Pancreas (tissue), 10 donors: ENCODE measurements at places on chromosomes 7 and 10. TPM values are rescaled to one million over a fixed set of nuclear protein-coding genes. Genes with fewer than 3 reads are reported as not detected.
A peak's percentile ranks its signal among the peaks of the same experiment; 100 is the strongest.

DNA sequence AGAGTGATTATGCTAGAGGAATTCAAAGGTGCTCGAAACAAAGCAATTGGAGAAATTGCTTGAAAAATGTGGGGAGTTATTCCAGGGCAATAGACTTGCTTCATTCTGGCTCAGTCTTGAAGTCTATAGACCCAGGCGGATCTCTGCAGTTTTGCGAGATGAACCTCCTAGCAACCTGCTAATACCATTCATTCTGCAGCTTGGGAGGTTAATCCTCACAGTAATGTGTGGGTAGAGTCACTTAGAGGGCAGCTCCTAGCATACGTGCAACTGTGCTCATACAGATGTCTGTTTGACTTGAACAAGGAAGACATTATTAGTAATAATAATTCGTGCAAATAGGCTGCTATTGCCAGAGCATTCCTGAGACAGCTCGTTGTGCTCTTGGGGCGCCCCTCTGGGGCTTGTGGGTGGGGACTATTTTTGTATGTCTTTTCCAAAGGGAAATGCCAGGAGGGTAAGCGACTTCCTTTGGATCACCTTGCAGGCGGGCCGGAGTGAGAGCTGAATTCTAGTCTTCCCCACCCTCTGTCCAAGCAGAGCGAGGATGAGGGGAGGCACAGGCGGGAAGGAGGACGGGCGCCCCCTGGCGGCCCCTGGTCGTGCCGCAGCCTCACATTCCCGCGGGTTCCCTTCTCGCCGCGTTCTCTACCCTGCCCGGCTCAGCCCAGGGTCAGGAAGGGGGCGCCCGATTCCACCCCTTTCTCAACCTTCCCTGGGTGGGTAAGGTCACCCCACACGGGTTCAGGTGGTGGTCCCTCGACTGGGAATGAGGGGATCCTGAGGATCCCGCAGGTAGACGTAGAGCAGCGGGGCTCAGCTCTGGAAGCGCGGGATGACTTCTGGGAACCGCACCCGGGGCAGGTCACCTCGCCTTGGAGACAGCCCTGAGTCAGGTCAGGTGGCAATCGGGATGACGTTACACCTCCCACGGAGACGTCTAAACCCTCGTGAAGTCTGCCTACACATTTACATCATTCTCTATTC, 241.5 kb downstream of the PHTF2 start:
- DNase-seq, result no peak

DNA sequence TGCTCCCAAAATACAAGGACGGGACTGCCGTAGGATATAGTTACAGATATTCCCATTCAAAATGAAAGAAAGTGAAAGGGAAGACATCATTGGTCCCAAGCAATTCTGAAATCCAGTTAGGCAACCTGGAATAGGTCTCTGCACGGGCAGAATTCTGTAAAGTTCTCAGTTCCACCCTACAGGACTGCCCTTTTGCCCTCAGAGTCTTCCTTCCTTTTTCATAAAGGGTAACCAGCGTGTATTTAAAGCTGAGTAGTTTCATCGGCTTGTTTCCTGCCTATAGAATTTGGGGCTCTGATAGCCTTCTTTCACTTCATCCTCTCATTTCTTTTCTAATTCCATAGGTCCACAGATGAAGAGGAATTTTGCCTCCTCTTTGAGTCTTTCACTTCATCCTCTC, 20.0 kb downstream of the COPG2 start:
- DNase-seq, result no peak

DNA sequence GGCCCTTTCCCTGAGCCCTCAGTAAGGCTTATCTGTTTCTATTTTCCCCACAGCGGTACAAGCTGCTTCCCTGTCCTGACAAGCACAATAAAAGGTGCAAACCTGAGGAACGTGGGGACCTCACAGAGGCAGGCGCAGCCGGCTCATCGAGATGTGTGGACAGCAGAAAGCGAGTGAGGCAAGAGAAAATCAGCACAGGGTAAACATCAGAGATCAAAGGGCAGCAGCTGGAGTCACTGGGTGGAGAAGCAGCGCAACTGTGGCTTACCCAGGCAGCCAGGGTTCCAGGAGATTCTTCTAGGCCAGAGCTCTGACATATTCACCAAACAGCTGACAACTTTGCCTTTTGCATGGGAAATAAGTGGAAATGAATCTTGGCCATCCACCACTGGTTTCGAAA, 212.6 kb downstream of the WDR11 start:
- DNase-seq, result no peak

- no peak for DNase-seq
These were observed 184.1 kb downstream of the NOC3L start for GRCh38 chr10:94178475-94179253.

GRCh38 chr7:5508698-5509097, 85.1 kb upstream of the TNRC18 start:
- no peak for DNase-seq

- DNase-seq, result no peak
These were observed 365.3 kb upstream of the IGFBP3 start for GRCh38 chr7:46286356-46286755.

DNA sequence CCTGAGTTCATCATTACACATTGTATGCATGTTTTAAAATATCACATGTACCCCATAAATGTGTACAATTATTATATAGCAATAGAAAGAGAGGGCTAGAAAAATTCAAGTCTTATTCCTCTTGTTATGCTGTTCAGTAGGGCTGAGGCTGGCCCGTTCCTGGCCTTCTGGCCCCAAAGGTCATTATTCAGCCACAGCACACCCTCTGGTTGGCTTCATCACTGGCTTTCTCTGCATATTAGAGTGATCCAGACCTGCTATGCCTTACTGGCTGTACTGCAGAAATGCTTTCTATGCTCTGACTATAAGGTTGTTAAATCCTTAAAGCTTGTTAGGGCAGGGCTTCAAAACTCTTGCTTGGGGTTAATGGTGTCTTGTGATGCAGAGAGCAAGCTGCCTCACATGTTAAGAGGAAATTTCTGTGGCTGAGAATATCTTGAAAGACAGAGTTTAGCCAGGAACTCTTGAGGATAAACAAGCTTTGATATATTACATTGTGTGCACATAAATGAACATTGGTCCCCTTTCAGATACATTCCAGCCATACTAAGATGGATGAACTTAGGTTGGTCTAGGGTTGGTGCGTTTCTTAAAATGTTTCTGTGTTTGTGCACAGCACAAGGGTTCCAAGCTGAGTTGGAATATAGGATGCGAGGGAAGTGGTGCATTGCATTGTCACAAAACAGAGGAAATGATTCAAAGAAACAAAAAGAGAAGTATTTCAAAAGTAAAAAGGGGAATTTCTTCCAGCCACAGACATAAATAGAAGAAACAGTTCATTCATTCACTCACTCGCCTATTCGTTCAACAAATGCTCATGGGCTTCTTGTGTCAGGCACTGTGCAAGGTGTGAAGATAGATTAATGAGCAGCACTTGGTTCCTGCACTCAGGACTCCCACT, 61.6 kb upstream of the WDR11 start:
- no peak for DNase-seq

GRCh38 chr10:43574906-43575305, 490 bp upstream of the ZNF239 start:
- DNase-seq, result no peak

GRCh38 chr10:119305860-119306513, 98.6 kb downstream of the GRK5 start:
- DNase-seq, result no peak

- DNase-seq, result no peak
These were observed 886.2 kb upstream of the ZWINT start for GRCh38 chr10:57247271-57247670.

- DNase-seq, result no peak
These were observed 1192.1 kb upstream of the CELF2 start for GRCh38 chr10:9825491-9826018.

GRCh38 chr7:131057015-131057793, 270.5 kb upstream of the MKLN1 start:
- no peak for DNase-seq

DNA sequence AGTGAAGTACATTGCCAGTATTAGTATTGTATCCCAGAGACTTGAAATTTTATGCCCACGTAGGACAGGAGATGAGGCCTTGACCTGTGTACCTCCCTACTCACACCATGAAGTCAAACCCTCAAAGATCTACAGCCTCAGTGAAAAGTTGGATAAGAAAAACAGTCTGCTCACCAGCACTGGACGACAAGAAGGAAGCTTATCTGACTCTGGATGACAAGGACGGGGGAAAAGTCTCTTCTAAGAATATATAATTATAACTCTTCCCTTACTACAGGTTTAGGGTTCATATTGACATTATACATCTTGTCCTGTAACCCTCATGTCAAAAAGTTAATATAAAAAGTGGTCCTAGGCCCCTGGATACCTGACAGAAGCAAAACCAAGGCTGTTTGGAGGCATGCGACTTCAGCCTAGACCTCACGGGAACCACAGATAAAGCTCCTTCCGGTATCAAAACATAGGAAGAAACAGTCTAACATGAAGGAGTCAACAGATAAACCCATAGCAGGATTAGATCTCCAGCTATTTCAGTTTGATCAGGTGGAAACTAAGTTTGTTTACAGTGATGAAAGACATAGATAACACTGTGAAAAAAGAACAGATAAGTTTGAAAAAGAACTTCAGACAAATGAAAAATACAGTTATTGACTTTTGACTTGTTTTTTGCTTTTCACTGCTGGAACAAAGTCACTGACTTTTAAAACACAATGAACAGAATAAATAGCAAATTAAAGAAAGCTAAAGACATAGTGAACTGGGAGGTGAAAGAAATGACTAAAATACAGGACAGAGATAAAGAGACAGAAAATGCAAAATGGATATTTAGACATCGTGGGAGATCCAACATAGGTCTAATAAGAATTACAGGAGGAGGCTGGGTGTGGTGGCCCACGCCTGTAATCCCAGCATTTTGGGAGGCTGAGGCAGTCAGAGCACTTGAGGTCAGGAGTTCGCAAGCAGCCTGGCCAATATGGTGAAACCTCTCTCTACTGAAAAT, 145.9 kb downstream of the PHTF2 start:
- DNase-seq, result no peak

DNA sequence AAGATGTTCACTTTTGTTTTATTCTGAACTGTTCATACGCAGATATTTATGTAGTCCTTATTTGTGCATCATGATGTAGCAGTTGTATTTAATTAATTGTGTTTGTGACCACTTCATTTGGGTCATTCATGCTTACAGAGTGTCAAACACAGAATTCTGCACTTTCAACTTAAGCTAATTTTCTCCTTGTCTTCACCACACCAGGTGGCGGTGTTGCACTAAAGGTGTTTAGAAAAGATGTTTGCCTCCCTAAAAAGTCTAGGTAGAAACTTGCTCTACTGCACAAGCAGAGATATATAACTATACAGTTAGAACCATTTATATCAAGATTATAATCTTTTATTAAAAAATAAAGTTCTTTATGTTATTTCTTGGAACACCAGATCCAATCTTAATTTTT, 1.3 kb upstream of the TAS2R38 start:
- DNase-seq, result no peak

- no peak for DNase-seq
These were observed 128.4 kb downstream of the BICC1 start for GRCh38 chr10:58641095-58641531.

DNA sequence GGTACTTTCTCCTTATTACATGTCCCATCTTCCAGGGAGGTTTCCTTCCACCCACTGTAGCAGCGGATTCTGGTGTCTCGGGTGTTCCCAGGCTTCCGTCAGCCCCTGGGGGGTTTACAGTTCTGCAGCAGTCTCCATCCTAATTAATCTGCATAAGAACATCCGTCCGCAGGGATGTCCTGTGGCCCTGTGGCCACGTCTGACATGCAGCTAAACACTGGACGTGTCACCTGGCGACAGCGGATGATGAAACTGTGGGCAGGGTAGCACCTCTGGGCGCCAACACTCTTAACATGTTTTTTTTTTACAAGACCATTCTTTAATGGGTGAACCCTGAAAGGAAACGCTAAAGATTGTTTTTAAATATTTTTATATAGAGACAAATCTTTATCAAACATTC, 58.2 kb downstream of the DIP2C start:
- peak; percentile 12 for DNase-seq

DNA sequence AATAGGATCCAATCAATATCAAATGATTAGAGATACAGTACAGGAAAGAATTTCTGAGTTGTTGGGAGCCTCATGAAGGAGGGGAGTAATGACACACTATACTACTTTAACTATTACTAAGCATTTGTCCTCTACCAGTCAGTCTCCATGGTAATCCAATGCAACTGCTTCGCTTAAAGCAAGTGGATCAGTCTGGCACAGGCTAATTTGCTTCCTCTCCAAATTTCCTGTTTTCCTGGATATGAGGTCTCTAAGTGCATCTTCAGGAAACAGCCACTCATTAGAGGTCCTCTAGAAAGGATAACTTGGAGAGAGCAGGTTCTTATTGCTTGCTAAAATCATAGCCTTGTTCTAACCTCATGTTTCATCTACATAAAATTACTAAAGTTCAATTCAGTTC, 8.4 kb upstream of the SEPTIN7 start:
- no peak for DNase-seq

DNA sequence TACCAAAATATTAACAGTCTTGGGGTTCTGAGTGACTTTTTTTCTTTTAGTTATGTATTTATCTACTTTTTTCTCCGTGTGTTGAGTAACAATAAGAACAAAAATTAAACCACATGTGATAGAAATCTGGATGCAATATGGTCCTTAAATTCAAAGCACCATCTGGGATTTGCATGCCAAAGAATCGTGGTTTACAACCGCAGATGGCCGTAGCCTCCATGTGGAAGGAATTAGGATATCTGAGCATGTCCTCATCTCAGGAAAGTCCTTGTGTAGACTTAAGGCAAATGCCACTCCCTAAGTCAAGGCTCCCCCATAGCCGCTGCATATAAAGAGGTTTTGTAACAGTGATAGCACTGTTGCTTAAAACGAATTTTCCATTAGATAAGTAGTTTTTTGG, 304.0 kb downstream of the ZEB1 start:
- DNase-seq, result no peak

GRCh38 chr10:99711129-99711719, 20.7 kb downstream of the COX15 start:
- no peak for DNase-seq

GRCh38 chr7:81383846-81384245, 386.0 kb downstream of the HGF start:
- DNase-seq, result no peak

DNA sequence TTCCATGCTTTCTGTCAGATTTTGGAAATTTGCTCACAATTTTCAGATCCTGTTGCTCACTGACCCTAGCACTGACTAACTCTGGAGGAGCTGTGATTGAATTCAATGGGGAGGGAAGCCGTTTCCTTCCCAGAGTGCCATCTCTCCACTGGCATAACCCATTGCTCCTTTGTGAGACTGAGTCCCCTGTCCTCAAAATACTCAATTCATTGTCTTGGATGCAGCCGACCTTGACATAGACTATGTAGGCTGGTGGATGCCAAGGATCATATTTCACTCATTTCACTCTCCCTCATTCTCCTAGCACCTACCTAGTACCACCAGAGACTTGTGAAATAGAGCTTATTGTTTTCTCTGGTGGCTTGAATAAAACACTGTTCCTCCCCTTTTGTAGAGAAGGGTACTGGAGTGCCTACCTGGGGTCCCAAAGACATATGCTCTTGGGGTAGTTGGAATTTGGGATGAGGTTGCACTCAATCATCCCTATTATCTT, 511.3 kb upstream of the ZMIZ1 start:
- DNase-seq, result no peak

TAC1 gene
- total RNA-seq, result not detected

CHST3 gene
- 4.0 TPM for total RNA-seq

FAM237B gene
- not detected for total RNA-seq

GPR15LG gene
- not detected for total RNA-seq

ANKRD61 gene
- not detected for total RNA-seq

PITX3 gene
- not detected for total RNA-seq

PPP1R17 gene
- not detected for total RNA-seq

ASB10 gene
- total RNA-seq, result not detected

ADK gene
- 11.7 TPM for total RNA-seq

FGF8 gene
- total RNA-seq, result not detected

LRRN3 gene
- 1.3 TPM for total RNA-seq

STEAP2 gene
- 10.6 TPM for total RNA-seq

PTPN20 gene
- 1.4 TPM for total RNA-seq

GATAD1 gene
- total RNA-seq, result 21.2 TPM

PLPP4 gene
- 0.08 TPM for total RNA-seq
